SHP77 treated with DMSO at 0.1 percent for 48 hours (cell line): ENCODE measurements at places on chromosomes 3 and 15.

DNA sequence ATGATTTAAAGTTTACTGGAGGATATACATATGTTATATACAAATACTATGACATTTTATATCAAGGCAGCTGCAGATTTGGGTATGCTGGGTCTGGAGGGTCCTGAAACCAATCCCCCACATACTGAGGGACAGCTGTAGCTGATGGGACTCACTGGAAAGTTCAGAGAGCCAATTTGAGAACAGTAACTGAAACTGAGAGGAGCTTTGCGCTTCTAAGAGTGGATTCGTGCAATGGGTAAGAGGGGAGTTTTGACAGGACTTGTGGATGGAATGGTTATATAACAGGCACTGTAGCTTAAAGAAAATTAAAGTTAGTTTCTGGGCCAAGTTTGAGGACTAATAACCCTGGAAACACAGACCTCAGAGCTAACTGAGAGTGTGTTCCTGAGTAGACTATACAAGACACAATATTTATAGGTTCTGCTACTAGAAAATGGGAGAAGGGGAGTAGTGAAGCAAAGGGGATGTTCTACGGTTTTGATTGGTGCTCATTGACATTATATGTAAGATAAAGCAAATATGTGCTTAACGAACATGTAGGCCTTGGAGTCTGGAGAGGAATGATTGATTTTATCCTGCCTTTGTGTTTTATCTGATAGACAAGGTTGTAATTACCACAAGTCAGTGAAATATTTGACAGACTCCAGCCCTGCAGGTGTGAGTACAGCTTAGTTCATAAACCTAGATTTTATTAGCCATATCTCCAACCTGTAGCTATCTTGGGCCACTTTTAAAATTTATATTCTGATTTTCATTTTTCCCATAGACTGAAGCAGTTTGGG lies 4.8 kb upstream of the ZMAT3 start:
- no peak for DNase-seq

- DNase-seq = no peak
Observed at GRCh38 chr3:134839422-134839821, 44.4 kb downstream of the EPHB1 start.

DNA sequence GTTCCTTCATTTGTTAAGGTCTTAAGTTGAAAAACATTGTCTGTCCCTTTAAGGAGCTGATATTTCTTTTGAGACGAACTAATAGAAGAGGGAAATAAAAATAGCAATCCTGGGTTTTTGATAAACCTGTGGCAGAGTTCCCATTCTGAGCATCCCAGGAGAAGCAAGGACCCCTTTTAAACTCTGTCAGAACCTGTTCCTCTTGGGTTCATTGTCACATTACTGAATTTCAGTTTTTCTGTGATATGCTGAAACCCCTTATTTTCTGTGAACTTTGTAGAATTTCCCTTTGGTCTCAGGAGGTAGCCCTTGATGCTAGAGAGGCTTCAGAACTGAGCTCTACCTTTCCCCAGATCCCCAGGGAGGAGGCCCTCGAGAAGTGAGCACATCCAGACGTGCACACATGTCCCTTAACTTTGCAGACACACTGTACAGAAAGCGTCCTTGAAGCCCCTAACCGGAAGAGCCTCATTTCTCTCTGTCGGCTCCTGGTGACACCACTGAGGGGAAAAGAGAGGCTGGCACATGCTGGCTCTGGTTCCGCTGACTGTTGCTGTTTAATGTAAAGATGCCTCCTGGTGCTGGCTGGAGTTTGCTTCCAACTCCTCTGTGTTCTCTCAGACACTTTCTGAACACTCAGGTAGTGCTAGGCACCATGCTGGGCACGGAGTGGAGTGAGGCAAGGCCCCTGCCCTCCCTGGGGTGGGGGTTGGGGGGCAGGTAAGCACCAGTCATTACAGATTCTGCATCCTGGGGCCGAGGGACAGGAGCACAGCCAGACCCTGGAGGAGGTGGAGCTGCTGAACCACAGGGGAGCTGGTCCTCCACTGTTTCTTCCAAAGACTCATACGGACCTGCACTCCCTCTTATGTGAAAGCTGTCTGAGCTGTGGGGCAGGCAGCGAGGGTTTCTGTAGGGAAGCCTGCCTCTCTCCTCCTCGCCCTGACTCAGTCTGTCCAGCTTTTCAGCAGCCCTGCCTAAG lies 77.5 kb downstream of the CHDH start:
- no peak for DNase-seq

DNA sequence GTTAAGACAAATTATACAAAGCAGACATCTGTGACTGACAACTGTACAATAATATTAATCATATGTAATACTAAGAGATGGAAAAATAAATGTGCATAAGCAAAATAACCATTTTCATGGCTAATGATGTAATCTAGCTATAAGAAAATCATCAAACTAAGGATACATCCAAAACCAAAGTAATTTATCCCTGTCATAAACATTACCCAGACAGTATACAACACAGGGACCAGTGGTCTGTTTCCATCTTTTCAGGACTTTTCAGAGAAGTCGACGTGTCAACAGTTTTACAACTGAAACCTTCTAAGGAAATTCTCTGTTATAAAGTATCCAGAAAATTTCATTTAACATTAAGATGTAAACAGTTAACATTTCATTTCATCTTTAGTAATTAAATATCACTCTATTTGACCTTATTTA lies 11.0 kb downstream of the THBS1 start:
- DNase-seq = no peak

- DNase-seq = peak; percentile 30
Observed at GRCh38 chr3:172622916-172623700, 87.8 kb downstream of the NCEH1 start.

DNA sequence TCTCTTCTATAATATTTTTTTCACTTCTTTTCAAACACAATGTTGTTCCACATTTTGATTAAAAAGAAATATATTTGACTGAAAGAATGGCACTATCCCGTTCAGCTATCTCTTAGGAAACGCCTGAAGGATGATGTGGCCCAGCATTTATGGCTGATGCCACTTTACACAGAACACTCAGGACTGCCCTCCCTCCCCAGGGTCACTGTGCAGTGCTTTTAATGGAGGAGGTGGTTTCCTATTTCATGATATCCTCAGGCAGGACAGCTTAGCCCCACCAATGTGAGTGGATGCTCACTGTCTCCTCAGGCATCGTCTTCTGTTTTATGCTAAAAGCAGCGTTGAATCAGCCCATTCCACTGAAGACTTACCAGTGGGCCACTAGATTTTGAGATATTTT lies 135.9 kb downstream of the KCNAB1 start:
- no peak for DNase-seq

GRCh38 chr3:134798681-134799311 lies 3.7 kb downstream of the EPHB1 start:
- no peak for DNase-seq

- DNase-seq = no peak
Observed at GRCh38 chr3:128322030-128323022, 144.4 kb downstream of the DNAJB8 start.

GRCh38 chr3:28841441-28841840 lies 439.4 kb upstream of the RBMS3 start:
- DNase-seq = no peak

DNA sequence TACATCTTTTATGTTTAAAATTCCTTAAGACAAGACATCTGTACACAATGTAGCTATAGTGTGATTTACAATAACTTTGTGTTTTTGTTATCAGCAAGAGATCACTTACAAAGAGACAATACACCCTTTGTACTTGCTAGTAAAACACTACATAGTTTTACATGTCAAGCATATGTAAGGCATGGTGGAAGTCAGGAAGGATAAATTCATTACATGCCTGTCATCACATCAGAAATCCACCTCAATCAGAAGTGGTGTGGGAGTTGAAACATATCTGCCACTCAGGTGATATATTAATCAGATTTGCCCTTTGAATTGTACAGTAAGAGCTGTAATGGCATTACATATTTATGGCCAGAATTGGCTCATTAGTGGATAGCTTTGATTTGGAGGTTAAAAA lies 95.5 kb downstream of the MBNL1 start:
- no peak for DNase-seq

GRCh38 chr3:64343689-64344430 lies 118.6 kb upstream of the PRICKLE2 start:
- no peak for DNase-seq

GRCh38 chr3:120129051-120129450 lies 34.8 kb upstream of the GSK3B start:
- no peak for DNase-seq

DNA sequence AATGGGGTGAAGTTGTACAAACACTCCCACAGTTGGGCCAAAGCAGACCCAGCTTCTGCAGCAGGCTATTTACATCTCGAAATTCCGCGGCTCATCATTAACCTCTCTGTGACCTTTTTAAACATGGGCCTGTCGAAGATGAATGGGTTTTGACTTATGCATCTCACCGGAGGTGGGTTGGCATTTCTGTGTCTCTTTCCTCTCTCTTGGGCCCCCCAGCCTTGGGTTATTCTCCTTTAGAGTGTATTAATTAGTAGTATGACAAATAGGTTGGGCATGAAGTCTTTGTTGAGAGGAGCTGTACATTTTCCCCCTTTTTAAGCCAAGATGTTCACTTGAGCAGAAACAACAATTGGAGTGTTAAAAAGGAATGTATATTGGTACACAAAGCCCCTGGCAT lies 9.8 kb downstream of the SMAD6 start:
- DNase-seq = no peak

DNA sequence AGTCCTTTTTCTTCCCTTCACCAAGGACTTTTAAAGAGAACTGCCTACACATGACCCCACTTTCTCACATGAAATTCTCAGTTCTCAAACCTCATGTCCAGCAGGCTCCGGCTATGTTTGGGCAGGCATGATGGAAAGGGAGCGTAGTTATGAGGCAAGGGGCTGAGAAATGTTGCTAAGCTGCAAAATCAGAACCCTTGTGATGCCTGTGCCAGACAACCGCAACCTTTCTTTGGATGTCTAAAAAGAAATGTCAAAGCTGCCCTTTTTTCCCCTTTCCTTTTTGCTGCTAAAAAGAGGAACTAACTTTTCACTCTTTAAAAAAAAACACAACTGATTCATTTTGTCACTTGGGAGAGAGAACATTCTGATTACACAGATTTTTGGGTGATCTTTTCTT lies 19.2 kb downstream of the GNB4 start:
- DNase-seq = no peak

GRCh38 chr15:85289677-85290365 lies 90.6 kb upstream of the AKAP13 start:
- DNase-seq = no peak

DNA sequence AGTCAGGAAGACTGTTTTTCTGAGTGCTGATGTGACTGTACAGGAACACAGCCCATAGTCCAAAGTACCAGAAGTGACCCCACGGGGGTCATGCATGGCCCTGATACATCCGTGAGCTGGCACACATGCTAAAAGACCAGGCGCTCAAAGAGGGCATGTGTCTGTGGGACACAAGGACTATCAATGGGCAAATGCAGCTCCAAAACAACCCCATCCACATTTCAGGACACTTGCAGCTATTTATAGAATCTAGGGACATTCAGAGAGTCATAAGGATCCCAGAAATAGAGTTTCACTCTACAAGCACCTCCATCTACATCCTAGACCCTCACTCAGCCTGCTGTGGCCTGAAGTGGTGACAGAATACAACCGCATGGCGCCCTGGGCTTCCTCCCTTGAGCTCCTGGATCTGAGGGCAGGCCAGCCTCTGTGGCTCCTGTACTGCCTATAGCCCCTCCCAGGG lies 17.0 kb downstream of the SLC25A20 start:
- DNase-seq = no peak

DNA sequence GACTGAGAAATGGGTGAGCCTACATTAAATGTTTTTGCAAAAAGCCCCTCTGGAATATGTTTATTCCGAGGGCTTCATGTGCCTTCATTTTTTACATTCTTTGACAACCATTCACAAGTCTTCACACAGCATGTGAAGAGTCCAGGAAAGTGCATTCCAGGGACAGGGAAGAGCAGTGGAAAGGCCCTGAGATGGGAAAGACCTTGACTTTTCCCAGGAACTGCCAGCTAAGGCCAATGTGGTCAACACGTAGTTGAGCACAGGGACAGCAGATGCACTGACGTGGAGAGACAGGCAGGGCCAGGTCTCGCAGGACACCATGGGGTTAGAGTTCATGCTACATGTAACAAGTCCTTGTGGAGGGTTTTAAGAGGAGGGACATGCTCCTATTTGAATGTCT lies 21.7 kb downstream of the SSR3 start:
- DNase-seq = no peak

DNA sequence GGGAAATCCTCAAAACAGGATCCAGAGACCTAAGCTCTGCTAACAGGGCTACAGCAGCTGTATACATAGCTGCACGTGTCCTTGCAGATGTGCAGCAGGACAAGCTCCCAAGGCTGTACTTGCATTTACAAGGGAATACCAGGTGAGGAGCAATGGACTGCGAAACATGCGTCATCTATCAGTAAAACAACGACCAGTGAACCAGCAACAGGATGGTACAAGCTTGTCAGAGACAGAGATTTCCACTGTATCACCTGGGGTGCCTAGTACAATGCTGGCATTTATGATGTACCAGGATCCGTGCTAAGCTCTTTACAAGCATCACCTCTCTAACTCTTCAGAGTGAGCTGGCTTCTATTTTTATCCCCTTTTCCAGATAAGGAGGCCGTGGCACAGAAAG lies 227.3 kb downstream of the FOXP1 start:
- no peak for DNase-seq

GRCh38 chr3:23797491-23797890 lies 8.3 kb upstream of the UBE2E1 start:
- no peak for DNase-seq

DNA sequence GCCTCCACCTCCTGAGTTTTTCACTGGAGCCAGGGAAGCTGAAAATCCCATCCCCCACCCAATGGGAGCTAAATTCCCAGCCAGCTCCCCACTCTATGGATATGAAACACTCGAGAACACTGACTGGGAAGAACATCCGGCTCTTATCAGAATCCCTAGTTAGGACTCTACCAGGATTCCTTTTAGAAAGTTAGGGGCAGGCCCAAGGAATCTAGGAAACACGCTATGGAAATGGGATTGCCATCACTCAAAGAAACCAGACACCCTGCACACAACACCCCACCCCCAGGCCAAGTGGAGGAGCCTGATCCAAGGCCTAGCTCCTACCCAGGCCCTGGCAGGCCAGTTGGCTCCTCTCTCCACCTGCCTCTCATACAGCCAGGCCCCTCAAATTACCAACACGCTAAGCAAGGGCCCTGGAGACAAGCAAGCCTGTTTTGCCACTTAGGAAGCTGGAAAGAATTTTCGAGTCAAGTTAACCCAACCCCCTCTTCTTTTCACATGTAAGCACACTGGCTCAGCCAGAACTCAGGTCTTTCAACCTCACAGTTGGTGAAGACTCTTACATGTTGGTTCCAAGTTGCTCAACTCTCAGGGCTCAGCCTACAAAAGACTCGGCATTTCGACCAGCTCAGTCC lies 75.5 kb downstream of the RBPMS2 start:
- DNase-seq = no peak

DNA sequence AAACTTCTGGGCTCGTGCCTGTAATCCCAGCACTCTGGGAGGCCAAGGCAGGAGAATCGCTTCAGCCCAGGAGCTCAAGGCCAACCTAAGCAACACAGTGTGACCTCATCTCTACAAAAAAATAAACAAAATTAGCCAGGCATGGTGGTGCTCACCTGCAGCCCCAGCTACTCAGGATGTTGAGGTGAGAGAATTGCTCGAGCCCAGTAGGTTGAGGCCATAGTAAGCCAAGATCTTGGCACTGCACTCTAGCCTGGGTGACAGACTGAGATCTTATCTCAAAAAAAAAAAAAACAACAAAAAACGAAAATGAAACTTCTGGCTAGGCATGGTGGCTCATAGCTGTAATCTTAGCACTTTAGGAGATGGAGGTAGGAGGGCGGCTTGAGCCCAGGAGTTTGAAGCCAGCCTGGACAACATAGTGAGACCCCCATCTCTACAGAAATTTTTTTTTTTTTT lies 53.7 kb downstream of the PIK3CB start:
- DNase-seq = no peak
